ENCODE measurements at places on chromosomes 6 and 20.

DNA sequence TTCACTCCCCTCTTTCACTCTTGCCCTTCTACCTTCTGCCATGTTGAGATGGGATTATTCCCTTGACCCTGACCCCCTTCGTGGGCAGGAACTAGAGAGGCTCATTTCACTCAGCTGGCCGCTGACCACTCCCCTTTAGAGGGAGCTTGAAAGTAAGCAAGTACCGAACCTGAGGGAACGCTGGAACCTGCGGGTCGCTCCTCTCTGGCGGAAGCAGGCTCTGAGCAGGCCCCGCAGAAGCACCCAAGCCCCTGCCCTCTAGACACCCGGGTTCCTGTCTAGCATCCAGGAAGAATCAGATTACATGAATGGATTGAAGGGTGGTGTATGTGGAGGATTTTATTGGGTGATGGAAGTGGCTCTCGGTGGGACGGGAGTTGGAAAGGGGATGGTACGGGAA lies 11.9 kb upstream of the MYCT1 start:
- no peak for DNase-seq

DNA sequence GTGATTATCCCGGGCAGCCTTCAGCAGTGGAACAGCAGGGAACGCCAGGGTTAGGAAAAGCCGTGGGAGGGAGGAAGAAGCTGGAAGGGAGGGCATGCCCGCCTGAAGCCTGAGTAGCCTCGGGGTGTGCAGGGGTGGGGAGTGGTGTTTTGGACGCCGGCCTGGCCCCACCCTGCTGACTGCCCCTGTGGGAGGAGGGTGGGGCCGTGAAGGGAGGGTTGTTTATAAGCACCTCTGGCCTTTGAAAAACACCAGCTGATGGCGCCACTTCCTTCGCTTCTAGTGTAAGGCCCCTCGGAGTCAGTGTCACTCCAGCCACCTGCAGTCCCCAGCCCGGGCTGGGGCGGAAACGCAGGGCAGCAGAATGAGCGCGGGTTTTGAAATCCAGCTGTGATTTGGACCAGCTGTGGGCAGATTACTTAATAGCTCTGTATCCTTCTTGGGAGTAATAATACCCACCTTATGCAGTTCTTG lies 52.8 kb upstream of the BMP6 start:
- DNase-seq, result no peak

DNA sequence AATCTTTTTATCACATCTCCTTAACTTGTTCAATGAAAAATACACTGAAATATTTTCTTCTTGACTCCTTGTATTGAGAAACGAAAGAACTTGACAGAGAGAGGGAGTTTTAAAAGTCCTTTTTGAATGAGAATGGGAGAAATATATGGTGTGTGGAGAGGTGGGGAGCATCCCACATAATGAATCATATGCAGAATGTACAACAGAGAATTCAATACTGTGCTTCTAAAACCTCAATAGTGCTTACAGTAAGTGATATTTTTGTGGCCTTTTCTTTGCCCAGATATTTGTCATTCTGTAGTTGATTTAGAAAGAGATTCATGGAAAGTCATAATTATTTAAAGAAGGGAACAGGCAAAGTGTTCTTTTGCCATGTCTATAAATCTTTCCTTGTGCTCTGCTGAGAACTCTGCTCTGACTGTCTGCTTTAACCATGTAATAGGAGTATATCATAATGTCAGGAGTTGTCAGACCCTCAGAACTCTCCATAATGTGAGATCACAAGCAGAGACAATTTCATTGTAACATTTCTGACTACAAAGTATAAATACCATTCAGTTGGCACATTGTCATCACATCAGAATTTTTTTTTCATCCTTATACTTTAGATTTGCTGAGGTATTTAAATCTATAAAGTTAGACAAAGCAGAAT lies 32.8 kb upstream of the HS3ST5 start:
- DNase-seq, result no peak

DNA sequence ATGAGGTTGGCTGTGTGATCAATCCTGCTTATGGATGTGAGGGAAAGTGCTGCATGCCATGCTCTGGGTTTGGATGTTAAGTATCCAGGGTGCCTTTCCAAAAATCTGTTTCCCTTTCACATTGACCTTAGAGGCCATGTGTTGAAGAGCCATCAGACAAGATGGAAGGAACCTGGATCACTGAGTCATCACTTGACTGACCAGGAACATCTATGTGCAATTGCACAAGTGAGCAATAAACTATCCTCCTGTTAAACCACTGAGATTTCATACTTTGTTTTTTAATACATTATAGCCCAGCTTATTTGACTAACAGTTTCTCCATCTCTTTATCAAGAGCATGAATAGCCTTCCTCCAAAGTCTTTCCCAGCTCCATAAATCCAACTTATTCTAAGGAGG lies 17.8 kb upstream of the TMEM14A start:
- no peak for DNase-seq

GRCh38 chr20:63863021-63863797 lies 1.9 kb upstream of the TPD52L2 start:
- no peak for DNase-seq
